Mesenchymal stem cell (in vitro differentiated cells and primary cell): ENCODE measurements at places on chromosomes 1 and 21.

DNA sequence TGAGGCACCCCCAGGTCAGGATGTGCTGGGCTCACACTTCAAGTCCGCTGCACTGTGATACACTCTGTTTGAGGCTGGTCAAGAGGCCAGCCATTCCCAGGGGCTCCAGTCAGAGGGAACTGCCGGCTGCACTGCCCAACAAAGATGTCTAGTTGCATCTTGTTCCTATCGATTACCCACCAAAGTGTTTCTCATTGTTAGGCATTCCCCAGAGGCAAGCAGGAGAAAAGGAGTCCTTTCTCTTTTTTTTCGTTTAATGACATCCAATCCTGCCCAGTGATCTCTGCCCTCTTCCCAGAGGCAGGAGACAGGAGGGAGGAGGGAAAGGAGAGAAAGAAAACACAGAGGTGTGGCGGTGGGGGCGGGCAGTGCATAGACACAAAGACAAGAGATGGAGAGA is 150.4 kb downstream of the OMA1 start:
- no peak for DNase-seq

- DNase-seq: peak; percentile 45
Measured at GRCh38 chr1:198125995-198126735, 30.6 kb upstream of the NEK7 start.

GRCh38 chr1:21899987-21900386 is 37.1 kb downstream of the HSPG2 start:
- DNase-seq: peak; percentile 60

DNA sequence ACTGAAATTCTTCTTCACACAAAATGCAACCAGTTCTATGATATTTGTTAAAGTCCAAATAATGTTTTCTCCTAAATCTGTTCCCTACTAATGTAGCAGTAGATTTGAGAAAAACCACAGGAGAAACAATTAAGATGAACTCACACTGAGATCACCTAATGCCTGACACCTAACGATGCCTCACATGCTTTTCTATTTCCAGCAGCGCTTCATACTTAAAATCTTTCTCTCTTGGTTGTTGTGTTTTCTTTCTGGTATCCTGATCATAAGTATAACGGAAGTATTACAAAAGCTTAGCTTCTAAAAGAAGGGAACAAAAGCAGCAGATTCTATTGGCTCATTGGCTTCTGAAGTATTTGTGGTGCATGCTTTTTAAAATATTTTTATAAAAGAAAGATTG is 267.2 kb upstream of the SGIP1 start:
- no peak for DNase-seq

GRCh38 chr1:192916021-192916420 is 107.2 kb downstream of the RGS2 start:
- DNase-seq: no peak

- DNase-seq: peak; percentile 38
Measured at GRCh38 chr1:172143384-172144055, 277.0 kb upstream of the C1orf105 start.

DNA sequence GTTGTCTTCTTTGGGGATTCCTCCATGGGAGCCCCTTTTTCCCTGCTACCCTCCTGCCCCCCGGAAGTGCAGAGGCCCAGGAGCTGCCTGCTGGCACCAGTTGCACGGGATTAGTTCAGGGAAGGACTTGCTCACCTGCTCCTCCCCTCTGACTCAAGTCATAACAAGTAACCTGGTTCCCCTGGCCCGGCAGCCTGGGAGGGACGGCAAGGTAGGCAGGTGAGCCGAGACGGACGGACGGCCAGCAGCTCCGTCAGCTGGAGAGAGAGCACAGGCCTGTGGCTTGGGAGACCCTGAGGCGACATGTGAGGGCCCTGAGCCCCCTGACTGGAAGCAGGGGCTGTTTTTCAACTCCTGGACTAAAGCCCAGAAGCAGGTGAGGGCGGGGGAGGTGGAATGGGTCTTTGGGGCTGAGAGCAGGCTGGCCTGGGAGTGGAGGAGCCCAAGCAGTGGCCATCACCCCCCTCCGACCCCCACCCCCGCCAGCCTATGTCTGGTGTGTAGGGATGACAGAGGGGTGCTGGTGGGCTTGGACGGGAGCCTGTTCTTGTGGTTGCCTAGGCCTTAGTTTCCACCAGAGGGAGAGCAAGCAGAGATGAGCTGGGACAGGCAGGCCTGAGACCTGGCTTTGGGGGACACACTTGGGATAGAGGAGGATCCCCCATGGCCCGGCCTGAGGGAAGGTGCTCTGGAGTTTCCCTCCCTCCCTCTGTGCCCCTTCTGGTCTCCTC is at the start of gene INAVA:
Gene INAVA, plus strand, starts transcription at position 189 of the 731 bp plus-strand sequence. CDS start 3,501 bp downstream, outside the sequence.
- no peak for DNase-seq

DNA sequence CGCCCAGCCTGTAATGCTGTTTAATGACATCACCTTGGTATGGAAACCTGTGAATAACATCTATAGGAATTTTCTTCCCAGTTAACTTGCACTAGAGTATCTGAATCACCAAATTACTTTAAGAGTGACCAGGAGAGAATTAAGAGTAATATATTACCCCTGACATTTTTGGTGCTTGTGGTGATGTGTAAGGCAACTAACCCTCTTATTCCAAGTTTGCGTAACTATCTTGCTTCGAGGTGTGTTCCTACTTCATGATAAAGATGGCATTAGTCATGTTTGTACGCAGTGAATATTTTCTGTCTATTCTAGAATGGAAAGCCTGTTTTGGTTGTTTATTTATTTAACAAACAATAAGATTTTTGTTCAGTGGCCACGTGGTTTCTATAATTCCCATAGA is 131.3 kb downstream of the ZP4 start:
- DNase-seq: no peak
